ENCODE measurements at places on chromosomes 4 and X. TPM values are rescaled to one million over a fixed set of nuclear protein-coding genes. Genes with fewer than 3 reads are reported as not detected.

The CLNK gene
- total RNA-seq: not detected

The CTAG2 gene
- total RNA-seq: not detected

DNA sequence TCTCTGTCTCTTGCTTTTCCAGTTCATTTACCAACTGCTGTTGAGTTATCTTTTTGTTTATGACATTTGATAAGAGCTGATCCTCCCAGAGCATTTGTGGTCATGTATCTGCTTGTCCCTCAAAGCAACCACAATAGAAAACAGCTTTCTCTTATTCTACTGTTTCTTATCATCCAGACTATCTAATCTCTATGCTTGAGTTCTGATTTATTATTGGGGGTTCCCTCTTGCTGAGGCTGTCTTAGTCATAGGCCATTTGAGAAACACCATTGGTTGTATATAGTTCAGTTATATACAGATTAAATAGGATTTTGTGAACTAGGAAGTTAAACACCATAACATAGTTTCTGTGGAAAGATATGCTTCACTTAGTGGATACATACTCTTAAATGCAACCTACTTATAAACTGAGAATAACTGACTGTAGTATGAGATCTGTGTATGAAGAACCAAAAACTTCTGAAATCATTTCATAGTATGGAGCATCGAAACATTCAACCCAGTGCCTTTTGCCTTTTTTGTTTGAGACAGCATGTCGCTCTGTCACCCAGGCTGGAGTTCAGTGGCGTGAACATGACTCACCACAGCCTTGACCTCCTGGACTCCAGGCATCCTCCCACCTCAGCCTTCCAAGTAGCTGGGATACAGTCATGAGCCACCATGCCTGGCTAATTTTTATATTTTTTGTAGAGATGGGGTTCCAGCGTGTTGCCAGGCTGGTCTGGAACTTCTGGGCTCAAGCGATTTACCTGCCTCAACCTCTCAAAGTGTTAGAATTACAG, 75.8 kb downstream of the STIM2 start:
- no peak overlapping the region for H3K4me3 ChIP-seq
- H3K36me3 ChIP-seq: peaks cover 11% of the 10 kb centered on the region
- no peak for DNase-seq
- peaks cover 53% of the 10 kb centered on the region for H3K4me1 ChIP-seq
- no peak overlapping the region for H3K27ac ChIP-seq
- H3K27me3 ChIP-seq: no peaks in the 10 kb centered on the region

DNA sequence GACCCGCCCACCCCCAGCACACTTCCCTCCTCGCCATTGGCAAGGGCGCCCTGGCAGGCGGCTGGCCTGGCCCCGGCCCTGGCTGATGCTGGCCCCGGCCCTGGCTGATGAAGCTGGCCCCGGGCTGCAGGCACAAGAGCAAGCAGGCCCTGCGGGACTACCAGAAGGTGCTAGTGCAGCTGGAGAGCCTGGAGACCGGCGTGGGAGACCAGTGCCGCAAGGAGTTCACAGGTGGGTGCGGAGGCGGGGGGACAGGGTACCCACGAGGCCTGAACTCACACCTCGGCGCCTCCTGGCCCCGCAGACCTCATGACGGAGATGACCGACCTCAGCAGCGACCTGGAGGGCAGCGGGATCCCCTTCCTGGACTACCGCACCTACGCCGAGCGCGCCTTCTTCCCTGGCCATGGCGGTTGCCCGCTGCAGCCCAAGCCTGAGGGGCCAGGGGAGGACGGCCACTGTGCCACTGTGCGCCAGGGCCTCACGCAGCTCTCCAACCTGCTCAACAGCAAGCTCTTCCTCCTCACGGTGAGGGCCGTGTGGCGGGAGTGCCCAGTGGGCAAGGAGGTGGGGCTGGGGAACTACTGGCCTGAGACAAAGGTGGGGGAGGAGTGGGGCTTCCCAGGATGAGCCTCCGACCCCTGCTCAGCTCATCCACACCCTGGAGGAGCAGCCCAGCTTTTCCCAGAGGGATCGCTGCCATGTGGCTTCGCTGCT, 6.1 kb upstream of the SRPK3 start:
- H3K27me3 ChIP-seq: no peaks in the 10 kb centered on the region
- no peak overlapping the region for H3K27ac ChIP-seq
- no peaks in the 10 kb centered on the region for H3K36me3 ChIP-seq
- H3K4me1 ChIP-seq: peaks cover under 1% of the 10 kb centered on the region
- H3K4me3 ChIP-seq: no peak overlapping the region

DNA sequence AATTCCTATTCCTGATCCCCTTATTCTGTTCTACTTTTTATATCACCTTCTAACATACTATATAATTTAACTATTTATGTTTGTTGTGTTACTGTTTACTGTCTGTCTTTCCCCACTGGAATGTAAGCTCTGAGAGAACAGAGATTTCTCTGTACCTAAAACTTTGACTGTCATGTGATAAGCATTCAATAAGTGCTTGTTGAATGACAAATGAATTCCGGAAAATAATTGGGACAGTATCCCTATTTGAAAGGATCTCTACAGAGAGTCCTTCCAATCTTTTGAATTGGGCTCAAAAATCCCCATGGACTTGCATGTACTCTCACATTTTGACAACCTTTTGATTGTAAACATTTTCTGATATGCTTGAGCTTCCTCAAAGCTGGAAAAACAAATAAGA, 1.6 kb upstream of the MMGT1 start:
- peaks cover 22% of the 10 kb centered on the region for H3K4me1 ChIP-seq
- no peaks in the 10 kb centered on the region for H3K36me3 ChIP-seq
- DNase-seq: no peak
- no peaks in the 10 kb centered on the region for H3K27me3 ChIP-seq
- H3K4me3 ChIP-seq: no peak overlapping the region
- H3K27ac ChIP-seq: no peak overlapping the region

Data from activated naive CD4-positive, alpha-beta T cell treated with anti-CD3 and anti-CD28 coated beads for 36 hours (primary cell).